ENCODE measurements at places on chromosomes 7 and 10.
A peak's percentile ranks its signal among the peaks of the same experiment; 100 is the strongest.

DNA sequence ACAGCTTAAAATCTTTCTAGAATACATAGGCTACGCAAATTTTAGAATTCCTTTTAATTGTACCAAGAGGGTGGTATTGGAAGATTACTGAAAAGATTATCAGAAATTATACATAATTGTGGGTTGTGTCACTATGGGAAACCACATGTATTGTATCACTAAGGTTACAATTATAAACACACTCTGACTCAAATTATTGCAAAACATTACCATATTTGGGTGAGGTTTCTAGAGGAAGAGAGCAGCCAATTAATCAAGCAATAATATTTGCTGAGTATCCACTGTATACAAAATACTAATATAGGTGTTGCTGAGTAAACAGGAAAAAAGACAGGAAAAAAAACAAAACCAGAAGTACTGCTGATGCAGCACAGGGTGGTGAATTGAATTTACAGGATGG, 3.1 kb upstream of the CAPZA2 start:
- DNase-seq = no peak

GRCh38 chr7:147235645-147236382, 1119.2 kb downstream of the CNTNAP2 start:
- no peak for DNase-seq

GRCh38 chr10:6612371-6612770, 32.3 kb upstream of the PRKCQ start:
- peak; percentile 53 for DNase-seq

DNA sequence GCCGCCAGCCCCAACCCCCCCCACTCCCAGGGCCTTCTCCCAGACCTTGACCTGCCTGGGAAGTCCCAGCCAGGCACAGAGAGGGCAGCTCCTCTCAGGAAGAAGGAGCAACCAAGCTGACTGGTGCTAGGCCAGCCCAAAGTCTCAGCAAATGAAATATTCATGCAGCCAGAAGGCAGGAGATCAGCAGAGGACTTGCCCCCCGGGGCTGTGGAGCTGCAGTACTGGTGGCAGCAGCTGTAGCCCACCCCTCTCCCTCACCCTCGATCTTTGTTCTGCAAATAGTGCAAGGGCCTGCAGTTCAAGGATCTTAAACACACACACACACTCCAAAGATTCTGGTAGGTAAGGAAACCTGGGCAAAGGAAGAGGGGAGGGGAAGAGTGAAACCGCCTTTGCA, 3.5 kb upstream of the SRRM3 start:
- no peak for DNase-seq

DNA sequence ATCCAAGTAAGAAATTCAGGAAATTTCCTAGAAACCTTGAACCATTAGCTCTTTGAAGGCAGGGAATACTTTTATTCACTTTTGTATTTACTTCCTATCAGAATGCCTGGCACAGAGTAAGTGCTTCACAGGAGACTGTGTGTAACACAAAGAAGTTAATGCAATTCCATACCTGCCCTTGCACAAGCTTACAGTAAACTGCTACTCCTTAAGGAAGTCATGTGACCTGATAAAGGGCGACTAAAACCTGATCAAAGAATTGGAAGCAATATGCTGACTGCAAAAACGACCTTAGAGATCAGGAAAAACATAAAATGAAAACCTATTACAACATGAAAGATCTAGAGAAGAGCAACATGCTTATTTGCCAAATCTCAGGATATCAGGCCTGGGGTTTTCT, 178.2 kb upstream of the HPS1 start:
- DNase-seq = no peak

DNA sequence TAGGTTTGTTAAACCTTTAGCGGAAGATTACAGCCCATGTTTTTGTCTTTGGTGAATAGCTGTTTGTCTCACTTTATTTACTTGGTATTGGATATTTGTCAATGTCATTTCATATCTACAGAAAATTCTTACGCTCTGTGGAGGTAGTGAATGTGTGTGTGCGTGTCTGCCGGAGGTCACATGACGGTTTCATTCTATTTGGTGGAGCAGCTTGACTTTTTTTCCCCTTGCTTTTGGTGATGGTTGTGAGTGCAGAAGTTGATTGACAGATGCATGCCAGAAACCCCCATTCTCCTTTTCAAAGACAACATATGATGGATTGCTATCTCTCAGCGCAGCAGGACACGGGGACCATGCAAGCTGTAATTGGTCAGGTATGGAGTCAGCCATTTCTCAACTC, at the start of gene POU6F2:
TSS of gene POU6F2 (plus strand) at position 225 of the 400 bp plus-strand sequence. CDS start at position 270, 45 bp downstream.
- no peak for DNase-seq

DNA sequence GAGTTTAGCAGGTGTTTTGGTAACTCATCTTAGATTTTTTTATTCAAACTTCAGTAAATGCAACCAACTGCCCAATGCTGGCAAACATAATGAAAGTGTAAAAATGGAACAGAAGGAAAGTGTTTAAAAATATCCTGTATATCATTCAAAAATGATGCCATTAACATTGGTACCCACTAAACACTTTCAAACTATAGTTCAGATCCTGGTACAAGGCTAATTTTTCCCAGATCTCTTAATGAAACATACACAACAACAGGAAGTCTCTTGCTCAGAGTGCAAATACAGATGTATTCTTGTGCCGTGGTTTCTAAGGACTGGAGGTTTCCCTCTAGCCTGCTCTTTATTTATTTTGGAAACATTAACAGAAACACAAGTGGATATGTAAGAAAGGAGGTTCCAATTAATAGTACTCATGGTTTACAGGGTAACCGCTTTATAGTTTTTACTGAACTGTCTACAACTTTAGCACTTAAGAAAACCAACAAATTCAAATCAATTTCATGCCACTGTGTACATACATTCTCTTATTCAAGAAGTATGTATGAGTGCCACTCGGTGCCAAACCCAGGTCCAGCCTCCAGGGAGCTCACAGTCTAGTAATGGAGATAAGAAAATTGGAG, 176.0 kb upstream of the AKR1E2 start:
- DNase-seq = no peak

All from activated CD8-positive, alpha-beta memory T cell treated with anti-CD3 and anti-CD28 coated beads, Interleukin-2, amount 10 ng/mL, durations not matched to agents 7 days and 5 days (primary cell).